ENCODE measurements at places on chromosomes 4 and X. TPM values are rescaled to one million over a fixed set of nuclear protein-coding genes. Genes with fewer than 3 reads are reported as not detected.

DNA sequence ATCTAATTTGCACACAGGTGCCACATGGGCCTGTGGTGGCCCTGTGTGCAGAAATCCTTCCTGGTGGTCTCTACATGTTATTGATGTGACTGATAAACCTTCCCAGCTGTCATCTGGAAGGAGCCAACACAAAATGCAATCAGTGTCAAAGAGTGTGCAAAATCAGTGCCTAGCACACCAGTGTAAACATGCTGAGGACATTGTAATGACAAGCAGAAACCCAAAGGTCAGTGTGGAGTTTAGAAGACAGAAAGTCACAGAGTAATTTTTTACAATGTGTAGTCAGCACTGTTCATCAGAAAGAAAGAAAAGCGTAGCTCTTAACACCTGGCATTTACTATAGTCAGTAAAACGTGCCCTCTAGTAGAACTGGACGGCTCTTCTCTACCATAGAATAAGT is 50.3 kb downstream of the PHKA2 start:
- no peak overlapping the region for H3K4me3 ChIP-seq
- H3K4me1 ChIP-seq: no peaks in the 10 kb centered on the region

Gene GPR119
- total RNA-seq: not detected

DNA sequence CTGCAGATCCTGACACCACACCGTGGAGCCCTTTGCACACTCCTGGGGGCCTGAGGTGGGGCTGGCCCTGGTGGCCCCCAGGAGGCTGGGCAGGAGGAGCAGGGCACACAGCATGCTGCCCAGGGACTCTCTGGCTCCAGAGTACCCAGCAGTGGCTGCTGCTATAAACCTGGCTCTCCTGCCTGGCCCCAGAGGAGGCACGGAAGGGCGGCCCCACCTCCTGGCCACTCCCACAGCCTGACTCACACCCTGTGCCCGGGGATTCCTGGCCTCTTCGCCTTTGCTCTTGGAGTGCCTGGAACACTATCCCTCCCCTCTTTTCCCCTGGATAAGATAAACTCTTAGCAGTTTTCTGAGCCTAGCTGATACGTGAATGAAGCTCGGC is at the start of gene PSAPL1:
Gene PSAPL1 (minus strand): TSS at position 165 of the 385 bp plus-strand sequence. CDS start 51 bp downstream, at position 114.
- no peak within 1 kb of the TSS for H3K4me3 ChIP-seq
- peak; percentile 21 for DNase-seq
- H3K36me3 ChIP-seq: no peaks in the 10 kb centered on the region
- H3K4me1 ChIP-seq: no peaks in the 10 kb centered on the region

DNA sequence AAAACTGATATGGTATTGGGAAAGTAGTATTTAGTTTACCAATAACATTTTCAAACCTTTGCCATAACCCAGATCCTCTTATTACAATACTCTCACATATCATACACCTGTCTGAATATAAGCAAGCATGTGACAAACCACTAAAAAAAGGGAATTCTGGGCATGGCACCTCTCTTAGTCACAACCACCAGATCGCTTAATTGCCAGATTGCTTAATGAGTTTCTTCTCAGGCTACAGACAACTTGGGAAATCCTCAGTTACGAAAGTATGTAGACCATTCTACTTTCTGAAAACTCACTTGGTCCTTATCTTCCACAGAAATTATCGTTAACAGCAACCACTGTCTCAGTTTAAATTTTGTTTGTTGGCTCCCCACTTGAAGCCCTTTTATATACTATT is 2.1 kb downstream of the NAF1 start:
- H3K36me3 ChIP-seq: peaks cover 19% of the 10 kb centered on the region
- H3K27ac ChIP-seq: no peak overlapping the region

GRCh38 chr4:173073939-173074500 is 94.6 kb upstream of the GALNT7 start:
- no peak overlapping the region for H3K4me3 ChIP-seq
- H3K4me1 ChIP-seq: no peaks in the 10 kb centered on the region
- no peaks in the 10 kb centered on the region for H3K27me3 ChIP-seq
- no peaks in the 10 kb centered on the region for H3K36me3 ChIP-seq

DNA sequence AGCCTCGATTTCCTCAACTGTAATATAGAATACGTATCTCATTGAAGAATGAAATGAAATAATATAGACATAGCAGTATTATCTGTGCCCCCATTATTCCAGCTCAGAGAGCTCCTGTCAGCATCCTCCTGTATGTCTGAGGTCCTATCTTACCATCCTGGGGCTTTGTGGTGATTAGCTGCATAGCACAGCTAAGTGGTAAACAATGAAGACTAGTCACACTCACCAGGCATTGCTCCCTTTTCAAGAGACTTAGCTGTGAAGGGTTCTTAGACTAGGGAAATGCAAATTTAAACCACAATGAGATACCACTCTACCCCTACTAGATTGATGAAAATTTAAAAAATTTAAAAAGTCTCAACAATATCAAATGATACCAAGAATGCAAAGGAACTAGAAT is 172.9 kb downstream of the SLC39A8 start:
- H3K4me1 ChIP-seq: no peaks in the 10 kb centered on the region
- no peaks in the 10 kb centered on the region for H3K36me3 ChIP-seq
- no peak for DNase-seq
- no peaks in the 10 kb centered on the region for H3K27me3 ChIP-seq
- H3K4me3 ChIP-seq: no peak overlapping the region

- H3K4me1 ChIP-seq: no peaks in the 10 kb centered on the region
- H3K27ac ChIP-seq: no peak overlapping the region
- no peaks in the 10 kb centered on the region for H3K36me3 ChIP-seq
- H3K4me3 ChIP-seq: no peak overlapping the region
Observed at GRCh38 chrX:133493366-133493765, 78.1 kb upstream of the GPC4 start.

Gene TCEAL2
- not detected for total RNA-seq

GRCh38 chrX:34275699-34276098 is 143.6 kb upstream of the FAM47A start:
- H3K27me3 ChIP-seq: no peaks in the 10 kb centered on the region
- no peak for DNase-seq
- H3K36me3 ChIP-seq: no peaks in the 10 kb centered on the region
- no peaks in the 10 kb centered on the region for H3K4me1 ChIP-seq

DNA sequence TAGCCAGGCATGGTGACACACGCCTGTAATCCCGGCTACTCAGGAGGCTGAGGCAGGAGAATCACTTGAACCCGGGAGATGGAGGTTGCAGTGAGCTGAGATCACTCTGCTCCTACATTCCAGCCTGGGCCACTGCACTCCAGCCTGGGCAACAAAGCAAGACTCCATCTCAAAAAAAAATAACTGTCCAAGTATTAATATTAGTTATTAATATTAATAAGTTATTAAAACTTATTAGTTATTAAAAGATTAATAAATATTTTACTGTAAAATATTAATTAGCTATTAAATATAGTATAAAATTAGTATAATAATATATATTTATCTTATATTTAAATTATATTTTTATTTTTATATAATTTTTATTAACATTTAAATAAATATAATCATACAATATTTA is 19.5 kb upstream of the NDST3 start:
- no peak for DNase-seq
- no peak overlapping the region for H3K27ac ChIP-seq
- no peak overlapping the region for H3K4me3 ChIP-seq
- H3K36me3 ChIP-seq: no peaks in the 10 kb centered on the region
- H3K27me3 ChIP-seq: no peaks in the 10 kb centered on the region

DNA sequence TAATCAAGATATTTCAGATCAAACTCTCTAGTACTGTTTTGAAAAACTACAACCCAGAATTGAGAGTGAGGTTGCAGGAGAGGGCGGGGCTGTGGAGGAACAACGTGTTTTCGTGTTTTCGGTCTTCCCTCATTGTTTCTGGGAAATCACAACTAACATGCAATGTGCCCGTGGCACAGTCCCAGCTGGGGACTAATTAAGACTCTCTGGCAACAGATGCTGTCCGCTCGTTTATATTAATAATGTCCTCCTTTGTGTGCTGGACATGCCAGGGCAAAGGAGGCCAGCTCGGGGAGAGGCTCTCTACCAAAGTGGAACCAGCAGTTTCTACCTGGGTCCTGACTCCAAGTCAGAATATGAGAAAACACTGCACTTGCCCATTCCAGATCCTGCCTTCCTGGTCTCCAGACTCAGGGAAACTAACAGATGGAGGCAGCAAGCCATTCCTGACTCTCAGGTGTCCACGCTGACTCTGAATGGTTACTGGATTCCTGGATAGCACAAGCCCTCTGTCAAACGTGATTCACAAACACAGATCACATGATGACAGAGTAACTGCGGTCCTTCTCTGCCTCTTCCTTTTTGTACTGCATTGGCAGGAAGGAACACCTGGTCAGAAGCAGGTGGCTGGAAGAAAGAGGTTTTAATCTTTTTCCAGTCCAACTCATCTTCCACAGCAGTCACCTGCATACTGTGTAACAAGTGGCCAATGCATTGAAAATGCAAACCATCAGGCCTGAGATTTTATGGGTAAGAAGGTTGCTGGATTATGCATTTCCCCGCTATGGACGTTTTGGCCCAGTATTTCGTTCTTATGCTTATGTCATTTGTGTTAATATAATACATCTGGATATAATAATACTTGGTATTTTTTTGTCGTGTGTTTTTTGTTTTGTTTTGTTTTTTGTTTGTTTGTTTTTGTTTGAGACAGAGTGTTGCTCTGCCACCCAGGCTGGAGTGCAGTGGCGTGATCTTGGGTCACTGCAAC is 65.0 kb downstream of the COQ2 start:
- peaks cover 51% of the 10 kb centered on the region for H3K4me1 ChIP-seq
- no peaks in the 10 kb centered on the region for H3K36me3 ChIP-seq
- no peak overlapping the region for H3K4me3 ChIP-seq
- no peaks in the 10 kb centered on the region for H3K27me3 ChIP-seq
- no peak overlapping the region for H3K27ac ChIP-seq

Gene MAGEA1
- total RNA-seq: not detected

- H3K36me3 ChIP-seq: no peaks in the 10 kb centered on the region
- no peak overlapping the region for H3K4me3 ChIP-seq
- H3K27ac ChIP-seq: no peak overlapping the region
- no peak for DNase-seq
Observed at GRCh38 chr4:154642373-154643009, 30.0 kb upstream of the FGG start.

GRCh38 chr4:11564021-11564420 is 135.3 kb upstream of the HS3ST1 start:
- no peak overlapping the region for H3K4me3 ChIP-seq
- no peak overlapping the region for H3K27ac ChIP-seq
- no peaks in the 10 kb centered on the region for H3K4me1 ChIP-seq
- H3K27me3 ChIP-seq: no peaks in the 10 kb centered on the region
- DNase-seq: no peak
- H3K36me3 ChIP-seq: no peaks in the 10 kb centered on the region

- H3K4me1 ChIP-seq: peaks cover 5% of the 10 kb centered on the region
- no peak overlapping the region for H3K4me3 ChIP-seq
- no peak for DNase-seq
Observed at GRCh38 chrX:13048280-13048679, 3.9 kb upstream of the FAM9C start.

- H3K4me1 ChIP-seq: peaks cover 9% of the 10 kb centered on the region
Observed at GRCh38 chr4:185115827-185116232, 27.2 kb upstream of the SLC25A4 start.

Gene EVC
- total RNA-seq: 5.9 TPM

DNA sequence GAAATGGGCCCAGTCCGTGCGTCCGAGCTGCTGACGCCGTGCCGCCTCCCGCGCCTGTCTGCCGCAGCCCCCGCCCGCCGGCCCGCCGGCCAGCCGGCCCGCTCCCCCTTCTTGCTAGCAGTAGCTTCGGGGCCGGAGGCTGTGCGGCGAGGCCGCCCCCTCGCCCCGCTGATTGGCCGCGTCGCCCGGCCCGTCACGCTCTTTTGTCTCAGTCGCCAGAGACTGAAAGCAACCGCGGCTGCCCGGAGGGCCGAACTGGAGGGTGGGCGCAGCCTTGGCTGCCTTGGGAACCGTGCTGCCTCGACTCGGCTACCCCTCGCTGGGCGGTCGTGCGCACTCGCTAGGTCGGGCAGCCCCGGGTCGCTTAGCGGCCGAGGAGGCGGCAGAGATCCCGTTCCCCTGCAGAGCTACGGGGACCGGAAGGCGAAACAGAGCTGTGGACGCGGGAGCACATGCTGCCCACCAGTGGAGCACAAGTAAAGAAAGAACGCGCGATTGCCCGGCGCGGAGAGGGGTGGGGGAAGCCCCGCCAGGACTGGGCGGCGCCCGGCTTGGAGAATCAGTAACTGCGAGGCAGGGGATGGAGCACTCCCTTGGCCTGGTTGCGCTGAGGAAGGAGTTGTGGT is at the start of gene ZCCHC18:
Gene ZCCHC18 (plus strand): TSS at position 198 of the 626 bp plus-strand sequence. CDS start 1,589 bp downstream, outside the sequence.
- peak within 1 kb of the TSS; percentile 78 for H3K27ac ChIP-seq
- peak; percentile 59 for DNase-seq

GRCh38 chr4:74738464-74739143 is 55.7 kb downstream of the BTC start:
- H3K27me3 ChIP-seq: no peaks in the 10 kb centered on the region
- no peak overlapping the region for H3K27ac ChIP-seq
- no peaks in the 10 kb centered on the region for H3K36me3 ChIP-seq
- H3K4me3 ChIP-seq: no peak overlapping the region
- DNase-seq: no peak

GRCh38 chrX:136752796-136753195 is 27.9 kb downstream of the ARHGEF6 start:
- no peak for DNase-seq
- H3K4me3 ChIP-seq: no peak overlapping the region
- peaks cover 30% of the 10 kb centered on the region for H3K4me1 ChIP-seq
- no peaks in the 10 kb centered on the region for H3K36me3 ChIP-seq
- H3K27ac ChIP-seq: no peak overlapping the region

DNA sequence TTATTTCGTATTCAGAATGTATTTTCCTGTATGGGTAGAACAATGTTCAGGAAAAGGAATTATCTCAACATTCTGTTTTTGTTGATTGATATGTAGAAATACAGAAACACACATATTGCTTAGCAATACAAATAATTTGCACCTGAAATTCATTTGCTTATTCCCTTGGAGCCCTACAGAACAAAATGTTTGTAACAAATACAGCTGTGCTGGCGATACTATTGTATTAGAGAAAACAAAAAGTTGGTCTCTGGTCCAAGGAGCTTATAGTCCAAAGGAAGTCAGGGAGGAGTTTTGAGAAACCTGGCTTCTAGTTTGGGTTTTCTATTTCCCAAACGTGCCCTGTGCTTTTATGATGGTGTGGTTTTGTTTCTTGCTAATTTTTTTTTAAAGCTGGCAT is 37.8 kb upstream of the CAPN6 start:
- no peak overlapping the region for H3K27ac ChIP-seq
- H3K4me1 ChIP-seq: no peaks in the 10 kb centered on the region
- DNase-seq: no peak
- no peak overlapping the region for H3K4me3 ChIP-seq
- H3K36me3 ChIP-seq: no peaks in the 10 kb centered on the region
- H3K27me3 ChIP-seq: peaks cover 52% of the 10 kb centered on the region

DNA sequence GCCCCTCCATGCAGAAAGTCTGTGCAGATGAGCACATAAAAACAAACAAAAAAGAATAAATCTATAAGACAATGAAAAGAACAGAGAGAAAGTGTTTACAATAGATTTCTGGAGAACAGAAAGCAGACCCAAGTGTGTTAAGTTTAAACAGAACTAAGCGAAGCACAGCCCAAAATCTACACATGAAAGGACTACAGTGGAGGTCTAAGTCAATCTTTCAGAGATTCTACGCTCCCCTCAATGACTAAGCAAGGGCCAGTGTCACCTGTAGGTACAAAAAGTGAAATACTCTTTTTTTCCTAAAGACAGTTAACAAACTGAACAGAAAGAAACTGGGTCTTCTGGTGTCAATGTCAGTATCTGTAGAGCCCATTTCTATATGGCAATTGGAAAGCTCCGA is 18.2 kb downstream of the CLOCK start:
- H3K4me1 ChIP-seq: no peaks in the 10 kb centered on the region
- H3K4me3 ChIP-seq: no peak overlapping the region
- no peaks in the 10 kb centered on the region for H3K27me3 ChIP-seq

- peak; percentile 52 for DNase-seq
- peaks cover 19% of the 10 kb centered on the region for H3K4me1 ChIP-seq
- no peaks in the 10 kb centered on the region for H3K36me3 ChIP-seq
- H3K27me3 ChIP-seq: no peaks in the 10 kb centered on the region
- peak overlapping the region; percentile 82 for H3K27ac ChIP-seq
Observed at GRCh38 chr4:88457307-88458103, 586 bp downstream of the HERC5 start.

Gene F8
- 35.4 TPM for total RNA-seq

All from heart right ventricle (tissue), 16 donors.